ENCODE measurements at places on chromosomes 6 and 20.
A peak's percentile ranks its signal among the peaks of the same experiment; 100 is the strongest.

GRCh38 chr20:41509316-41510200 lies 108.6 kb downstream of the CHD6 start:
- DNase-seq, result no peak

- DNase-seq, result no peak
These were observed 74.2 kb upstream of the VSTM2L start for GRCh38 chr20:37828684-37829083.

DNA sequence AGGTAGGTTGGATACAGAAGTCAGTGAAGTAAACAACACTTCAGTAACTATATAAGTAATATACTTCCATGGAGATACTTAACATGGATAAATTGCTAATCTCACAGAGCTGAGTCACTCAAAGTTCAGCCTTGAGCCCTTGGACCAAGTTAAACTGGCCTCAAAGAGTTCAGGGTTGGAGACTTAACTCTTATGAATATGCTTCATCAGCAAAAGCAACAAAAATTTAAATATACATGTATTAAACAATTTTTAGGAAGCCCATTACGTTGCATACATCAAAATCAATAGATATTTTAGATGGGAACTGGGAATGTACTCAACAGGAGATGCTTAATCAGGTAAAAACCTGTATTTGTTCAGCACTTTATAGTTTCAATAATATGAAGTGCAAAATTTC lies 12.2 kb downstream of the MTCL3 start:
- DNase-seq, result no peak

DNA sequence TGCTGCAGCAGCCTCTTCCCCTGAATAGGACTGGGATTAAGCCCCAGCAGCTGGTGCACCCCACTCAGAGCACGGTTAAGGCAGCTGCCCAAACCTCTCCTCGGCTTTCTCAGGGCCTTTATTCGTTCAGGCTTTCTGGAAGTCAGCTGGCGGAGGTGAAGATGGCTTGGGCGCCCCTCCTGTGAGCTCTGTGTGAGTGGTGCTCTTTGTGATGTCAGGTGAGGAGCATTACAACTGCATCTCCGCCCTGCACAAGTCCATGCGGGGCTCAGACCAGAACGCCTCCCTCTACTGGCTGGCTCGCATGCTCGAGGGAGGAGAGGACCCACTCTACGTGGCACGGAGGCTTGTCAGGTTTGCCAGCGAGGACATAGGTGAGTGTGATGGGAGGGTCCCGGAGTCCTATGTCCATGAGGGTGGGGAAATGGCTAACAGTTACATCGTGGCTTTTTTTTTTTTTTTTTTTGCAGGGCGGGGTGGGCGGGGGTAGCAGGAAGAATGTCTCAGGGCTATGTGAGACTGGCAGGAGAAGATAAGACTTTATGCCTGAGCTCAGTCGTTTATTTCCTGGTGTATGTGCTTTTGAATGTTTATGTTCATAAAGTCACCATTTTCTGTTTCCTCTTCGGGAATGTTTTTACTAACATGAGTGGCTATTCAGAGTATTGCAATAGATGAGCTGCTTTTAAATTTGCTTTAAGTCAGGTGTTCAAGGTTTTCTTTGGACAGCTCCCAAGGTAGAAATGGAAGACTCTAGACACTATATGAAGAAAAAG lies 18.2 kb downstream of the WRNIP1 start:
- DNase-seq, result no peak

DNA sequence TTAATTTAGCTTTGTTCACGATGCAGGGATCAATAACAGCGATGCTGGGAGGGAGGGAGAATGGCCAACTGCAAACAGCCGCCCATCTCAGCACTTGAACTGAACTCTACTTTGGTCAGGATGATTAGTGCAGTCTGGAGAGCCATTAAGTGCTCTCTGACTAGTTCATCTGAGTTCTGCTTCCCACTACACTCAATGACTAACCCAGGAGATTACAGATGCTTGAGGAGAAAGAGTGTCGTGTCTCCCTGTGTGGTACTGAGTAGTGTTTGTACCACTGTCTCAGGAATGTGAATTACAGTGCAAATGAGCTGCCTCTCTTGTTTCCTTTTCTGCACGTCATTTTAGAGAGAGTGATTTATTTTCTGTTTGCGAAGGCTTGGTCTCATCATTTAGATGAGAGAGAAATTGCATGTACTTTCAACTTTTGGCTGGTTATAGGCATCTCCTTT lies 23.5 kb downstream of the CARMIL1 start:
- DNase-seq, result peak; percentile 44

GRCh38 chr6:106163966-106164877 lies 78.1 kb downstream of the PRDM1 start:
- DNase-seq, result no peak

DNA sequence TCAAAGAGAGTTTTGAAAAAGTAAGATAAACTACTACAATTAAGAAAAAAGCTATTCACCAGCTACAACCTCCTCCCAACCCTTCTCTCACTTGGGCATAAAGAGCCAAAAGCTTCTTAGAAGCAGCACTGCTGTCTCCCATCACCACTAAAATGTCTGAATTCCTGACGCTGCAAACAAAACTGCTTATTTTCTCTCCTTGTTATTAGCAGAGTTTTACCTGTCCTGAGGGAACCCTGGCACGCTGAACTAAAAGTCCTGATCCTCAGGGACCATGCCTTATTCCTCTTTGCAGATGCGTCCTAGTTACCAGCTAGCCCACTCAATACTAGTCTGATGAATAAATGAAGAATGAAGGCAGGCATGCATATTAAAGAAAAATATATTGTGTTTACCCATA lies 1.1 kb downstream of the HACE1 start:
- DNase-seq, result peak; percentile 17

DNA sequence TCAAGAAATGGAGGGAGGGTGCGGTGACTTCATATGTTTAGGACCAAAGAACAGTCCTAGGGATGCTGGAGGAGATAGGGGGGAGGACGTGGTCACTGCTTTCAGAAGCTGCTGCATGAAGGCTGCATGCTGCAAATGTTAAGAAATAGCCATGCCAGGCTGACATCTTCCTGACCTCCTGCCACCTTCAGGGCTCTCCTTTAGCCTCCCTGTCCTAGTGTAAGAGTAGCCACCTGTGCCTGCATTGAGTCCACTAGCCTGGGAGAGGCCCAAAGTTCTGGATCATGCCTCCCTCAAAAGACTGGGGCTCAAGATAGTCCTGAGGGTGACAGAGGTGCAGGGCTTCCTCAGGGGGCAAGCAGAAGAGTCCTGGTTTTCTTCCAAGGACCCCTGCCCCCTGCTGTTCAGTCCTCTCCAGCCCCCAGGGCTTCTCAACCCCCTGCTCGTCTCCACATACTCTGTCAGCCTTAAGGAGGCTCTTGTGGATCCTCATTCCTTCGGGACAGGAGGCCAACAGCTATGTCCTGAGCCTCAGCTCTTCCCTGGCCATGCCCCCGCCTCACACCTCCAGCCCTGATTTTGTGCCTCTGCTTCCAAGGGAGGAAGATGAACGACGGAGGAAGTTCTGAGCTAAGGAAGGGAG lies 96.3 kb downstream of the MRPL14 start:
- DNase-seq, result no peak

DNA sequence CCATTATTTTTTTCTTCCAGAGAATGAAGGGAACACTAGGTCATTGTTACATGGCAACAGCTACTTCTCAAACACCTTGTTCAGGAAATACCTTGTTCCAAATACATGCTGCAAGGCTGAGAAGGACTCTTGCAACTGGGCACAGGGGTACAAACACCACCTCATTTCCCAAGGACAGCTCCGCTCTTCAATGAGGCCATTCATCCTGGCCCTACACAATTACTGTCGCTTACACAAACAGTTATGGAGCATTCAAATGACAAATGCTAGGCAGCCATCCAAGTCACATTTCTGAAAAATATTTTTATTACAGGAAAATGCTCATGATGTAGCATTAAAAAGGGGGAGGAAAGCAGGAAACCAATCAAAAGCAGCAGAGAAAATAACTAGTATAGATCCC lies 611.9 kb downstream of the DHX35 start:
- no peak for DNase-seq

- no peak for DNase-seq
These were observed 197.3 kb downstream of the ZFAND3 start for GRCh38 chr6:38016824-38017223.

DNA sequence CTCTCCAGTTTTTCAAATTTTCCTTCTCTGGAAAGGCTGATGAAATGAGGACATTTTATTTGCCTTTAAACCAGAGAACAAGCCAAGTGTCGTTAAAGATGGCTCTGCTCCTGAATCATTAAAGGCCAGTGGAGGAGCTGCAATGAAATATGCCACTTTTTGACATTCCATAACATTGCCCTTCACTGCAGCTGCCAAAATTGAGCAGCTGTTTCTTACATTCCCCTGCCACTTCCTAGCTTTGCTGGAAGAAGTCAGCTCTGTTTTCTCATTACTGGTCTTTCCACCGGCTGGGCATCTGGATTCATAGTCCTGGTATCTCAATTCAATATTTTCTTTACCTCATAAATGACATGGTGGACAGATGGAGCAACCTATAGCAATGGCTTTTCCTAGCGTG lies 45.5 kb upstream of the NRN1 start:
- DNase-seq, result no peak

DNA sequence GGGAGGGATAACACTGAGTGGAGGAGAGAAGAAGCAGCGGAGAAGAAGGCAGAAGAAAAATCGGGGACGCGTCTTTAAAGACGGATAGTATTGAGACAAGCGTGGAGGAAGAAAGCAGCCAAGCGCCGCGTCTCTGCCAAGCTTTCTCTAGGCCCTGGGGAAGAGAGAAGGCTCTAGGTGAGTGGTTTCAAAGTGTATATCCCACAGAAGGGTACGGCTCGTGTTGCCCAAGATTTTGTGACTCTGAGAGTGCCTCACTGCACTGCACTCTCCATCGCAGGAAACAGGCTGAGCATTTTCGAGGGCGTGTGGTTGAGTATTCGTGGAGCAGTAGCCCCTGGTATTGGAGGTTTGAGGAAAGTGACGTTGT lies 185.4 kb downstream of the TRIM27 start:
- DNase-seq, result no peak

DNA sequence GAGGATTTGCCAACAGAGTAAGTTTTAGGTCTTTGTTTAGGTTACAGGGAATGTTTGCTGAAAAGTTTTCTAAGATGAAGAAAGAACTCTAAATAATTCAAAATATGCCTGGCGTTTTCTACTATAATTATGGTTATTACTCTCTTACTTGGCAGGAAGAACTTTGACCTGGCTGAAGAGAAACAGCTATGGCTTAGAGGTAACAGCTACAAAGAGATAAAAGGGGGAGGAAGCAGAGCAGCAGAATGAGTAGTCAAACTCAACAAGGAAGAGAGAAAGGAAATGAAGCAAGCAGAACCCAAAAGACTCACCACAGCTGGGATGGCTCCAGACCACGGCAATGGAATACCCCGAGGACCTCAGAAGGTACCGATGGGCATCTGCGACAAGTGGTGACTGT lies 95.6 kb downstream of the KIF16B start:
- DNase-seq, result no peak

DNA sequence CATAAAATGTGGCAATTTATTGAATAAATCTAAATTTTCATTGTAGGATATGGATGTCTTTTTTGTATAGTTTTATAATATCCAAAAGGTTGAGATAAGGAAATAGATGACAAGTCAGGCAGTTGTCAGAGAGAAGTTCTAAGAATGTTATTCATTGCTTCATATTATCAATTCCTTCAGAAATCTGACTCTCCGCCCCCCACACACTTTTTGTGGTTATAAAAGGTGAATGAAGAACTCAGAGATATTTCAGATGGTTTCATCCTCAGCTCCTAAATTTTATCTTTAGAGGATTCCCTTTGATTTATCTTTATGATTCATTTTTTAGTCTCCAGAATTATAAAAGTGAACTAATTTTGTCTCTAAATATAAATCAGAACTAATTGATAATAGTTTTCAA lies 136.1 kb upstream of the NOX3 start:
- no peak for DNase-seq

Measured in RKO (cell line).